Stimulated activated CD4-positive, alpha-beta T cell treated with anti-CD3 and anti-CD28 coated beads, Interleukin-15, amount 100 ng/mL, for 1 hour (primary cell): ENCODE measurements at places on chromosomes 1 and 21.

DNA sequence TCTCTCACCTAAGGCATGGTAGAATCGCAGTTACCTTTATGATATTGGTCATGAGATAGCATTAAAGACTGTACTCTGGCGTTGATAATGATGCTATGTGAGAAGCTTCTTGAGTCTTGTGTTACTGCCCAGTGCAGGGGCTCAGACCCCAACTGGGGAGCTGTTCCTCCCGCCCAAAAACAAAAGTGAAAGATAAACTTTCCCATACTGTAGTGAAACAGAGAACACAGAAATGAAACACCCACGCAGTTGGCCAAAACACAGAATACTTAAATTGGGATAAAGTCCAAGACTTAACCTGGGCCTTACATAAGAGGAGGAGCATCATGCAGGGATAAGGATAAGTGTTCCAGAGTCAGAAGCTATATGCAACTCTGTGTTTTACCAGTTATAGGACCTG is 130.6 kb downstream of the HHIPL2 start:
- DNase-seq = no peak

DNA sequence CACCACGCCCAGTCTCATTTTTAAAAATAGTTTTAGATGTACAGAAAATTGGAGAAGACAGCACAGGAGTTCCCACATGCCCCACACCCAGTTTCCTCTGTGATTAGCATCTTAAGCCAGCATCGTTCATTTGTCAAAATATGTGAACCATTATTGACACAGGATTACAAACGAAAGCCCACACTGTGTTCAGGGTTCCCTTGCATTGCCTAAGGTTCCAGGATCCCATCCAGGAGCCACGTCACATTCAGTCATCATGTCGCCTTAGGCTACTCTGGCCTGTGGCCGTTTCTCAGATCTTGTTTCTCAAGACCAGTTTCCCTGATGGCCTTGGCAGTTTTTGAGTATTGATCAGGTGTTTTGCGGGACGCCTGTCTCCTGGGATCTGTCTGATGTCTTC is 34.7 kb upstream of the TNFRSF1B start:
- no peak for DNase-seq

GRCh38 chr1:6208723-6209660 is 3.1 kb downstream of the RNF207 start:
- no peak for DNase-seq

DNA sequence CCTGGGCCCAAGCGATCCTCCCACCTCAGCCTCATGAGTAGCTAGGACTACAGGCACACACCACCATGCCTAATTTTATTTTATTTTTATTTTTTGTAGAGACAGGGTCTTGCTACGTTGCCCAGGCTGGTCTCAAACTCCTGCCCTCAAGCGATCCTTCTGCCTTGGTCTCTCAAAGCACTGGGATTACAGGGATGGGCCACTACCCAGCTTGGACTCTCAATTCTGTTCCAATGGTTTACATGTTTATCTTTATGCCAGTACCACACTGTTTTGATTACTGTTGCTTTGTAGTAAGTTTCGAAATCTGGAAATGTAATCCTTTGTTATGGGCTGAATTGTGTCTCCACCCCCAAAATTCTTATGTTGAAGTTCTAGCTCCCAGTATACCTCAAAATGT is 88.4 kb upstream of the TARDBP start:
- no peak for DNase-seq

DNA sequence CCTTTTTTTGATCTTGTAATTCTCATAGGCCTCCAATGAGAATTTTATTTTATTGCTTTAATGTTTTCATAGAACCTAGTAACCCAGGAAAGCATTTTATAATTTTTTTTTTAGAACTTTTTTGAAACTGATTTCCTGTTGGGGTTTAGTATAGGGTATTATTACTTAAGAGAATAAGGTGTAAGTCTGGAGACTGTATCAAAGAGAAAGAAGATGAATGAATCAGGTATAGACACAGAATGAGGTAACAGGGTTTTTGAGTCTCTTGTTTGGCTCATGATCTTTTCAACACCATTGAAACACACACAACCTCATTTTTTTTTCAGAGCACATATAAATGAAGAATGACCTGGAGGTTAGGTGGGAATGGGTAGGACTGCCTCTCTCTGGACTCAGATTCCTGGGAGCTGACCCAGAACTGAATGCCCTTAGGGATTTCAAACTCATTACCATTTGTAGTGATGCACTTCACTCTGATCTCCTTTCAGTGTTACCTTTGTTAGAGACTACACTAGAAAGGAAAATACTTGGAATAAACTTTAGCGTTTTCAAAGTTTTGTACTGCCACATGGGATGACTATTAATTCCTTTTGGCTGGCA is 51.0 kb downstream of the EPB41 start:
- no peak for DNase-seq

DNA sequence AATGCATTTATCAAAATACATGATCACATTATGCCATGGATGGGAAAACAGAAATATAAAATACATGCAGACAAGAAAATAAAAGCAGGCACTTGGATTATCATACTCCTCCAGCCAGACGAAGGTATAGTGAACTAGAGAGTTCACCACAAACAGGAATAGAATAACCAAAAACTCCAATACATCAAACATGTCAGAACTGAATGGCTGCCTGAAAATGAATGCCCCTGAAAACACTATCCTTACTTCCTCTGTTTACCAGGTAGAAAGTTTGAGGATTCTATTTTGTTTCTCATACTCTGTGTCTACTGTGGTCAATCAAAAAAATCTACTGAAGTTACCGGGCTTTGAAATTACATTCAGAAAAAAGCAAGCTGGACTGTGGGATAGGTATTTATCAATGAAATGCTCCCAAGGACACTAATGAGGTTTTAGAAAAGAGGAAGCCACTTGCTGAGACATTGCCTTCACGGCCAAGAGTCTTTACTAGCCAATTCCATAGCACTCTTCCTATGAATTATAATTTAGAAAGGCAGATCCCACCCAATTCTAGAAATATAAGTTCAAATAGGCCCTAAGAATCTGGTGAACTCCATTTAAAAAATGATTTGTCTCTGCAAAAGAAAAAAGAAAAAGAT is 197.7 kb downstream of the SMYD3 start:
- DNase-seq = no peak

GRCh38 chr1:84217239-84217638 is 73.2 kb downstream of the PRKACB start:
- no peak for DNase-seq
